ENCODE measurements at places on chromosomes 2 and 18. TPM values are rescaled to one million over a fixed set of nuclear protein-coding genes. Genes with fewer than 3 reads are reported as not detected.

DNA sequence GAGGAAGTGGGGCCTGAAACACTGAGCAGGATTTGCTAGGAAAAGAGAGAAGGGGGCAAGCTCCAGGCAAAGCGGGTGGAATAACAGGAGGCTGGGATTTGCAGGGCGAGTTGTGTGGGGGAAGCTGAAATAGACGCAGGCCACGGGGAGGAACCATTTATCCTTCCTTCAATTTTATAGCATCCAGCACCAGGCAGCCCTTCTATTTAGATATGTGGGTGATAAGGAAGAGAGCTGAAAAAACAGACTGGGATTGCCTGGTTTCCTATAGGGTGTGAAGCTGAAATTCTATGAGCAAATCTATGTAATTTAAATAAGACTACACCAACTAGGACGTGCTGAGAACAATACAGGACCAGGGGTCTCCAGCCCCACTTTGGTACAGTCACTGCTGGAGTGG is 132.0 kb upstream of the REV1 start:
- DNase-seq: no peak

Gene MATN3
- total RNA-seq: 1.6 TPM

GRCh38 chr2:66694087-66694860 is 259.3 kb downstream of the MEIS1 start:
- DNase-seq: no peak

Gene CNGA3
- not detected for total RNA-seq

- DNase-seq: no peak
These were observed 12.1 kb downstream of the CFLAR start for GRCh38 chr2:201128033-201128432.

GRCh38 chr18:63438181-63438580 is 15.9 kb upstream of the VPS4B start:
- no peak for DNase-seq

Gene CRYGC
- total RNA-seq: not detected

Gene TMEM247
- not detected for total RNA-seq

GRCh38 chr2:223488814-223489213 is 113.3 kb downstream of the SCG2 start:
- peak; percentile 51 for DNase-seq

DNA sequence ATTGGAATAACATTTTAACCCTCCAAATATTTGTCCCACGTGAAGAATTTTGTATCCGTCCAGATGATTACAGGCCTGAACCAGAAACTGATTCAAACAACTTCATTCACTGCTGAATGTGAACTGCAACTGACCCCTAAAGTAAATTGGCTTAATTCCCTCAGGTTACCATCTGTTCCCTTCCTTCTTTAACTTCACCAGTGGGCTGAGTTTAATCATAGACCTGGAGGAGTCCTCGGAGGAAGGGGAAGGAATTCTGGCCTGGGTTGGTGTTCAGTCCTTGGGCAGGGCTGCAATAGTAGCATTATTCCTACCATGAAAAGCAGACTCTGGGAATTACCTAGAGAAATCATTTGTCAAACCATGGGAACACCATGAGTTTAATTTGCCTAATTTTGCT is 207.4 kb downstream of the TMEM247 start:
- DNase-seq: no peak

DNA sequence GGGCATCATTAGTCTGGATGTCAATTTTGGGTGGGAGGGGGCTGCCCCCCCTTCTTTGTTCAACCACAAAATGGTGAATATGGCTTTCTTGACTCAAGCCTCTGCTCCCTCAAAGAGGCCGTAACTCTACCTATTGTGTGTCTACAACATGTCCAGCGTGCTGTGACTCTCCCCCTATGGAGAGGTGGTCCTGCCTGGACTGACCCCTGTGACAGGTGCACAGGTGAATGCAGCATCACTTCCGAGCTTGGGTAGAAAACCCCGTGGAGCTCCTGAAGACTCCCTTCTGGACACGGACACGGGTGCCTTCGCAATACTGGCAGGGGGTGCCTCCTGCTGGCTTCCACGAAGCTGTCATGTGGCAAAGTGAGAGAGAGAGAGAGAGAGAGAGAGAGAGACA is 397.8 kb downstream of the GALR1 start:
- no peak for DNase-seq

GRCh38 chr2:218418717-218419458 is at the start of gene VIL1:
Gene VIL1, plus strand, starts transcription at chr2:218419123. Its CDS starts 4,656 bp downstream, at chr2:218423779.
- no peak for DNase-seq

DNA sequence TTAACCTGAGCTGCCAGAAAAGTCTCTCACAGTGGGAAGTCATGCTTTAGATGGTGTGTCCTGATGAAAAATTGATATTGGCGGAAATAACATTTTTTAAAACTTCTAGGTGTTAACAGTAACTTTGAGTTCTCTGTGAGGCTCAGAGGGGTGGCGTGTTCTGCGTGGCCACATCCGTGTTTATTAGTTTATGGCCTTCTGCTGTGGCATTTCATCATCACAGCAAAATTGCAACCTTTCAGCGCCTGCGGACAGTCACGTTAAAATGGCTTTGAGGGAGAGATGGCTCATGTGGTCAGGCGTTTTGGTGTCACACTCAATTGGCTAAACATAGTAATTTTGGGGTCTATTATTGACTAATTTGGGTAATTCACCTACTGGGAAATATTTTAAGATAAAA is 42.4 kb downstream of the KLHL29 start:
- no peak for DNase-seq

DNA sequence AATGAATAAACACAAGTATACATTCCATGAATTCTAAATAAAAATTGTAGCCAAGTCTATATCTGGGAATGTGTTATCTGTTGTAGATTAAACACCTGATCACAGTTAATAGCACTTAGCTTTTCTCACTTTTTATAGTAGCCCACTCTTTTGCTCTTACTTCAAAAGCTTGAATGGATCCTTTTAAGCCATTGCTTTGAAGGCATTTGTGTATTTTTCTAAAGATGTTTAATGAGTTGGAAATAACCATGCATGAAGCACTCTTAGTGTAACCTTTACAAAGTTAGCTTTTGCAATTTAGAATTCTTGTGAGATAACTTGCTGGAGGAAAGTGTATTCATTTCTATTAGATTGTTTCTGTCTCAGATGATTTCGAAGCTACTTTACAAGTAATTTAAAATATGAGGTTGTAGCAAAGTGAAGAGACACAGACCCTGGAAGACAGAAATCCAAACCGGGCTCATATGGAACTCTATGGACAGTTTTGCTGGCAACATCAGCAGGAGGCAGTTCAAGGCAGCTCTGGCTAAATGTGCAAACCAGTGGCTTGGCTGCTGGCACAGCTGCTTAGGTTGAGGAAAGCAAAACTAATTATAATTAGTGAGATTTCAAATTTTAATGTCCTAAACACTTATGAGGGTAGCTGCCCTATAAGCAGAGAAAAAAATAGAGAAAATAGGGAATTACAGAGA is 469.8 kb upstream of the ZEB2 start:
- no peak for DNase-seq

Gene CTAGE1
- total RNA-seq: not detected

Gene FMNL2
- total RNA-seq: 55.1 TPM

- DNase-seq: no peak
These were observed 67.9 kb downstream of the TGOLN2 start for GRCh38 chr2:85259879-85260278.

Gene CD8B2
- total RNA-seq: 0.10 TPM

GRCh38 chr2:19810637-19811036 is 91.1 kb downstream of the TTC32 start:
- no peak for DNase-seq

GRCh38 chr2:182316950-182317349 is 109.9 kb downstream of the PDE1A start:
- DNase-seq: no peak

DNA sequence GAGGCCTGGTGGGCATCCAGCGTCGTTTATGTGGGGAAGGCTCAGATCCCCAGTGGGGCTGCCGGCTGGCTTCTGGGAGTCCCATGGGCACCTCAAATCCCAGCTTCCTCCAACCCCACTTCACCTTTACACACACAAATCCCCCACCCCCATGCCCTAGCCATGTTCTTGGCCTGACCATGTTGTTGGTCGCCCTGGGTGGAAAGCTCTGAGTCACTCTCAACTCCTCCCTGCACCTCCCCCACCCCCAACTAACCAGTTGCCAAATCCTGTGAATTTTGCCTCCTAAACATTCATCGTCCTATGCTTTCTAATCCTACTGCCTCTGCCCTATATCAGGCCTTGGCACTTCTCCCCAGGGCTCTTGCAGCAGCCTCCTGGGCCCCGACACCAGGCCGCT is 6.4 kb downstream of the TNS1 start:
- peak; percentile 83 for DNase-seq

Gene GALNT5
- 3.2 TPM for total RNA-seq

Gene TUBA4B
- not detected for total RNA-seq

- no peak for DNase-seq
These were observed 180.8 kb upstream of the MMADHC start for GRCh38 chr2:149768320-149768799.

DNA sequence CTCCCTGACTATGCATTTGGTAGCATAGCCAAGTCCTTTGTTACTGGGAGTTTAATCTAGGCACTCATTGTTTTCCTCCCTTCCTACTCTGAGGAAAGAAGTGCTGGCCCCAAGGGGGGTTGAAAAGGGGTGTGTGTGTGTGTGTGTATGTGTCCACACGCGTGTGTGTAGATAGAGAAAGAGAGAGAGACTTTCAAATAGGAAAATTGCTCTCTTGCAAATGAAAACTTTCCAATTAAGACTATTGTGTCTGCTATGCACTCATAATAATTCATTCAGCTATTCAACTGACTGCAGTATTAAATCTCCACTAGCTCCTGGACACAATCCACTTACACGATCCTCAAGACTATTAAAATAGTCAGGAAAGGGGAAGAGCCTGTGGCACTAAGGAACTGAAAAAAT is 92.9 kb upstream of the CSRNP3 start:
- DNase-seq: no peak

DNA sequence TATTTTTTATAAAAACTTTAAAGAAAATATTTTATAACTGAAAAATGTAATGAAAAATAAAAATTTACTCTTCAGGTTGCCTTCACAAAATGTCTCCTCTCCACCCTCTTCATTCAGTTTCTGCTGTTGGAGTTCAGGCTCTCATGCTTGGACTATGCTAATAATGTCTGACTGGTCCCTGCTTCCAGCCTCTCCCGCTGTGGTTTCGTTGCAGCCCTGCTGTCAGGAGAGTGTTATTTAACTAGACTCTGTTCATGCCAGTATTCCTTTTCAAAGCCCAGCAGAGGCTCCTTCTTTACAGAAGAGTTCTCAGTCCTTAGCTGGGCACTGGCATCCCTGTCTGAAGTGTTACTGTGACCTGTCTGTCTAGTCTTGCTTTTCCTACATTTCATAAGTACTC is 40.4 kb downstream of the CLIP4 start:
- no peak for DNase-seq

DNA sequence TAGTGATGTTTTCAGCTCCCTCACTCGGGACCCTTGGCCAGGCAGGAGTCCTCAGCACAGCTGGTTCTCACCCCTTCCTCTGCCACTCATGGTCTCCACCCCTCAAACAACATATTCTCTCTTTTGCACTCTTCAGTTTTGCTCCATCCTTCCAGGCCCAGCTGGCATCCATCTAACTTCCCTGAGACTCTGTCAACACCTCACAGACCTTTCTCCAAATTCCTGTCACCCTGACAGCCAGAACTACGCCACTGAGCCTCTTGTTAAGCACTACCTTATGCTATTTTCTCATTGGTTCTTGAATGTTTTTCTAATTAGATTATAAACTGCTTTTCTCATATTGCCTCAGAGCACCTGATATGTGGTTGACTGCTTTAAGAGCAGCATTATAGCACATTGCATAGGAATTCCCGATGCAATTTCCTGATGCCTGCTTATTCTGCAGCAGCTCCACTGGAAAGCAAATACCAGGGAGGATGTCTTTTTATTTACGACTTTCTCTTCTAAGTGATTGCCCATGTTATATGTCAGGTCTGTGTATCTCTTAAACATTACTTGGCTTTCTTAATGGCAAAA is 12.4 kb upstream of the INO80C start:
- DNase-seq: no peak

- DNase-seq: no peak
These were observed 414.4 kb downstream of the MTX2 start for GRCh38 chr2:176683618-176684111.

DNA sequence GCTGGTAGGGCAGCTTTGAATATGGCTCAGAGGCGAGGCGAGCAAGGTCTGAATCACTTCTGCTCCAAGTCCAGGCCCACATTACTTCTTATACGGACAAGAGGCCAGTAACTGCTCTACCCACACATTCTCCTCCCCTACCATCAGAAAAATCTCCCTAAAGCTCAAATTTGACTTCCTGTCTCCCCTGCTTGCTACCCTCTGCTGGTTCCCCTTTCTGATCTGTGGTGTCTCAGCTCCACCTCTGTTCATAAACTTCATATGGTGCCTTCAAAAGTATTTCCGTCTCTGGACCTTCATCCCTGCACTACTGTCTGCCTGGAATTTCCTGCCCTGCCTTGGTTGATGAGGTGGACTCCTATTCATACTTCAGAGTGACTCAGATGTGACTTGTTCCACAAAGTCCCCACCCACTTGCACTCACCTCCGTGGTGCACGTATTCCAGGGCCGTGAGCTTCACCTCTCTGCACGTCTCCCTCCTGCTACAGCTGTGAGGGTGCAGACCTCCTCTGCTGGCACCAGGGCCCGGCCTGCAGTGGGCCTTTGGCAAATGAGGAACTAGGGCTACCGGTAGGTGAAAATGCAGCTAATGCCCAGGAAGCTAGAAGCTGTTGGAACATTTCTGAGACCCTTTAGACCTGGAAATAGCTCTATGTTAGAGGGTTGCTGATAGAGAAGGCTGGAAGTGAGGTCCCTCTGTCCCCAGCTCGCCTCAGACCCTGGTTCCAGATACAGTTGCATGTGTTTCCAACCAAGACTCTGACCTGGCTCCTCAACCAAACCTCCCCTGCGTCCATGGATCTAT is 24.6 kb upstream of the KCMF1 start:
- peak; percentile 54 for DNase-seq

DNA sequence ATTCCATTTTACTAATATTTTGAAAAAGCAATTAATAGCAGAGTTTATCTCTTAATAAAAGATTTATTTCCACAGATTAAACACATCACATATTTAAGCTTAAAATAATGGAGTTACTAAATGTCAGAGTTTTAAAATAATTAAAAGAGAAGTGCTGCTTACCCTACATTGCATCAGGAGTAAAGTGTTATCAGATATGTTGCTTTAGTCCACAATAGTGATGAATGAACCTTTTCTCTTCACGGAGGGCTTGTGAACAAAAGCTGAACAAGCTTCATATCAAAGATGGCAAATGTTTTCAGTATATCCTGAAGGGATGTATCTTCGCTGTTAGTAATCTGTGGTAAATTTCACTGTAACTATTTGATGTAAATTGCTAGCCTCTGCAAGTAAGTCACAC is 69.4 kb upstream of the TTC27 start:
- no peak for DNase-seq

GRCh38 chr2:172806996-172807395 is 71.4 kb downstream of the RAPGEF4 start:
- no peak for DNase-seq

DNA sequence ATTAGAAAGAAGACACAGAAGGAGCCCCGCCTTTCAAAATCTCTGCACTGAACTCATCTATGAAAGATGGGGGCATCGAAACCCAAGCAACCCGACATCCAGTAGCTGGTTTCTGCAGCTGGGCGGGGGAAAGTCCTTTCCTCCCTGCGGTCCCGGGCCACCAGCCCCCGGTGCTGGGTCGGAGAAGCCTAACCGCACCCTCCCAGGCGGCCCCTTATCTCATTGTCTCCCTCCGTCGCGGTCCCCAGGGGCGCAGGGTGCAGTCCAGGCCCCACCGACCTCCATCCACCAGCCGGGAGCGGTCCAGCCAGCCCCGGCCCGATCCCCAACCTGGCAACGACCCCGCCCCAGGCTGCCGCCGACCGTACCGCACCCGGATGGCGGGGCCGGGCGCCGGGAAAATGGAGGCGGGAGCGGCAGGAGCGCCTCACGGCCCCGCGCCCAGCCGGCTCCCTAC is 452 bp downstream of the RAPH1 start:
- no peak for DNase-seq

GRCh38 chr2:147173798-147174197 is 671.0 kb upstream of the ACVR2A start:
- no peak for DNase-seq
